ENCODE measurements at places on chromosomes 6 and 20. TPM values are rescaled to one million over a fixed set of nuclear protein-coding genes. Genes with fewer than 3 reads are reported as not detected.

HAO1 gene
- not detected for polyA plus RNA-seq

HLA-DRB1 gene
- 1,240 TPM for polyA plus RNA-seq

IGF2R gene
- 9.5 TPM for polyA plus RNA-seq

DEFB132 gene
- polyA plus RNA-seq: not detected

WFDC10B gene
- polyA plus RNA-seq: not detected

DEFB124 gene
- polyA plus RNA-seq: not detected

KCNS1 gene
- polyA plus RNA-seq: not detected

DNA sequence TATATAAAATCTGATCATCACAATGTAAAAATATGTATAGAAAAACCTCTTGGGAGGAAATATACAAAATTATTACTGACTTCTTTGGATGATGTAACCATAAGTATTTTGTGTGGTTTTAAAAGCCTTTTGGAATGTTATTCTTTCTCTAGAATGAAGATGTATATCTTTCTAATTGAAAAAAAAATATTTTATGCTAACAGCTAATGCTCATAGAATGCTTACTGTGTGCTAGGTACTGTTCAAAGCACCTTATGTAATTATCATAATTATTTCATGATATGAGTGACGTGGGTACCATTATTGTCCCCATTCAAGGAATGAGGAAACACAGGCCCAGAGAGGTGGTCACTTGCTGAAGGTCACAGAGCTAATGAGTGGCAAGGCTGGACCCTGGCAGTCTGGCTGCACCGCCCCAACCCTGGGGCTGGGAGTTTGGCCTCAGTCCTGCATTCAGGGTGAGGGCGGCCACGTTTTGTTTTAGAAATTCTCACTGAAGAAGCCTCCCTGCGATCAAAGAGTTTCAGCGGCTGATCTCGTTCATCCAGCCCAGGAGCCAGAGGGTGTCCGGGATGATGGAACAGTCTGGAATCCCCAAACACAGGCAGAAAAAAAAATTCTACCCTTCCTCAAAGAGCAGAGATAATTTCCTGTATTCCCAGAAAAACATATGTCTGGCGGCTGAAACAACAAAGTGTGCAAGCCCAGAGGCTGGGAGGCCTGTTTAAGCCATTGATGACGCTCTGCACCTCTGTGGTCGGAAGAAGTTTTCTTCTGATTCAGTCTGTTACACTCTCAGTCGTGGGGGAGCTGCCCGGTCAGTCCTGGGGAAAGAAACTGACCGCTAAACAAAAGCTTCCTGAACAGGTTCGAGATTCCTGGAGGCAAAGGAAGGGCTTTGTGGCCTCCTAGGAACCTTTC is 37.3 kb downstream of the TFEB start:
- no peak for DNase-seq

DNA sequence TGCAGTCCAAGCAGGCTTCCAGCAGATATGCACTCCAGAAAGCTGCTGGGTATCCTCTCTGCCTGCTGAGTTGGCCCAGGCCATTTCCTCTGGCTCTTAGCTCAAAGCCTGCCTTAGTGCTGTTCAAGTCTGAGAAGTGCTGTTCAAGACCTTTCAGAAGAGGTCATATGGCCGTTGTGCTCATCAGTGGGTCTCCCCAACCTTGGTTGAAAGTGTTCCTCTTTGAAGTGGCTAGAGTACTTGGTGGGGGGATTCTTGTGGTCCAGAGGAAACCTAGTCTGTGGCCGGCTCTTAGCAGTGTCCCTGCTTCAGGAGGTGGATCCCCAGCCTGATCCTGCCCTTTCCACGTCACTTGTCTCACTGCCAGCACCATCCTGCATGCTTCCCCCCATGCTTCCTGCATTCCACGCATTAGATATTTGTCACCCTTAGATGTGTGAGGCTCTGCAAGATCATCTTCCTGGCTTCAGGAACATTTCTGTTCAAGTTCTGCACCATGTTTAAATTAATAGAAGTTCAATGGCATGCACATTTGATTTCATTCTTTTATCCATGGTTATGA is 105.0 kb downstream of the FIG4 start:
- no peak for DNase-seq

DNA sequence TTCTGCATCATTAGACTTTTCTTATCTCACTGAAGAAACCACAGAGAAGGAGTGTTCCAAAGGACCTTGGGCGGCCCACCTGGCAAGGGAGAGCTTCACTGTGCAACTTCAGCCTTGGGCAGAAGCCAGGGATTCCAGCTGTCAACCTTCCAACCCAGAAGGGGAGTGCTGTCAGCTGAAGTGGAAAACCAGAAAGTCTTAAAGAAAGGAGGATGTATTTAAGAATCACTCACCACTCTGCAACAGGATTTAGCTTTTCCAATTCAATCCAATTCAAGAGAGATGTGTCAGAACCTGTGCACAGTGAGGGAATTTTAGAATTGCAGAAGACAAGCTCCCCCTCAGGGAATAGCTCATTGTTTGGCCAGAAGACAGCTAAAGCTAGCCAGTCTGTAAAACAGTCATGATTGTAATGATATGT is 553.7 kb downstream of the CD83 start:
- no peak for DNase-seq

DNA sequence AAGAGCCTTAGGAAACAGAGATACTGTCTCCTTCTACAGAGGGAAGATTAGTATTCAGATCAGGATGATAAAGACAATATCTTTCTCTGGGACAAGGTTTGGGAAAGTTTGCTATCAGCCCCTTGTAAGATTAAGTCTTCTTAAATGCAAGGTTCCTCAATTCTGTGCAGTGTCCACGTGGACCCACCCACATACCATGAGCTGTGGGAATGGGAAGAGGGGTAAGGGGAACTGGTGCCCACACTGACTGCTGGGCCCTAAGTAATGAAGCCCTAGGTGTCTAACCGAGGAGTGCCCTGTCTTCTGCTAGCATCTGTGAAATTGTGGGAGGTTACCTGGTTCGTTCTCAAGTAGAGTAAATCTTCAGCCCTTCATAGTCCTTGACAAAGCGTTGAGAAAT is 5.8 kb upstream of the SSTR4 start:
- DNase-seq: no peak

DNA sequence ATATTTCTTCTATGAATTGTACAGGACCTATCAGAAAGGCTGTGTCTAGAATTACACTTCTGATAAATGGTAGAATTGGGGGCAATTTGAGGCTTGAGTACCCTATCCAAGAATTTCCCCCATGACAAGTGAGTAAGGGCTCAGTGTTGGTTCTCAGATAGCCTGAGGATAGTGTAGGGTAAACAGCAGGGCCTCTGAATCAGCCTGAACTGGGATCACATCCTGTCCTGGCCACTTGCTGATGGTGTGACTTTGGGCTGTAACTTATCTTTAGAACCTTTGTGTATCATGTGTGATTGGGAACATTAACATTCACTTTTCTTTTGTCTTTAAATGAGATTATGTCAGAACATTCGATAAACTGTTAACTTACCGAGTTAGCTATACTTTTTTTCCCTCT is 151.0 kb downstream of the CLIC5 start:
- DNase-seq: no peak

GRCh38 chr6:30154709-30155519 is 6.1 kb downstream of the TRIM10 start:
- no peak for DNase-seq

GRCh38 chr6:148996815-148997214 is 250.0 kb downstream of the UST start:
- DNase-seq: no peak
